ENCODE measurements at places on chromosomes 2 and 18. TPM values are rescaled to one million over a fixed set of nuclear protein-coding genes. Genes with fewer than 3 reads are reported as not detected.

GRCh38 chr2:219902891-219903552, 275.6 kb downstream of the SLC4A3 start:
- no peak overlapping the region for H3K4me3 ChIP-seq
- no peaks in the 10 kb centered on the region for H3K36me3 ChIP-seq
- H3K27me3 ChIP-seq, result no peaks in the 10 kb centered on the region
- no peaks in the 10 kb centered on the region for H3K4me1 ChIP-seq
- H3K27ac ChIP-seq, result no peak overlapping the region
- no peak for DNase-seq

GRCh38 chr18:52439457-52439856, 99.5 kb downstream of the DCC start:
- no peaks in the 10 kb centered on the region for H3K36me3 ChIP-seq
- H3K4me1 ChIP-seq, result no peaks in the 10 kb centered on the region
- no peaks in the 10 kb centered on the region for H3K27me3 ChIP-seq
- no peak for DNase-seq

DNA sequence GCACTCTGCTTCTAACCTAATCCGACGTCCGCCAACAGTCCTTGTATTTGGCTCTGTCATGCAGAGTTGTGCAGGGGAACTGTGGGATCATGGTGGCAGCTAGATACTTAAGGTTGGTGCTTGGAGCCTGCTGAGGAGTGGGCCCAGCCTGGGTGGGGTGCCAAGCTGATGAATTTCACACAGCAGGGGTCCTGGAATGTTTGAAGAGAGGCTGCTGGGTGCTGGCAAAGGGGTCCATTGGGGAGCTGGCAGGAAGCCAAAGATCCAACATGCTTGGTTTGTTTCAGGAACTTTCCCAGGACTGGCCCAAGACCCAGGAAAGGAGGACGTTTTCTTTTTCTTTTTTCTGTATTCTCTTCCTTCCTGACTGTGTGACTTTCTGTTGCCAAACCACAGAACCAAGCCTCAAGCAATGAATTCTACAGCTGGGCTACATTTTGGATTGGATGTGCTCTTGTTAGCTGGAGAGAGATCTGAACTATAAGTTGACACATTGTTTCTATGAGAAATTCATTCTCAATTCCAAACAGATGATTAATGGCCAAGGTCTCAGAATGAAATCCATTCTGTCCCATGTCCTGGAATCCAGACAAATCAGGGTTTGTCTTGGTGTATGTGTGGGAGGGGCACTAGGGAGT, 49.9 kb downstream of the DHRS9 start:
- H3K36me3 ChIP-seq, result no peaks in the 10 kb centered on the region
- no peak overlapping the region for H3K27ac ChIP-seq
- H3K4me1 ChIP-seq, result no peaks in the 10 kb centered on the region
- no peak overlapping the region for H3K4me3 ChIP-seq
- H3K27me3 ChIP-seq, result no peaks in the 10 kb centered on the region
- DNase-seq, result no peak

- H3K27me3 ChIP-seq, result no peaks in the 10 kb centered on the region
- no peak overlapping the region for H3K4me3 ChIP-seq
- H3K36me3 ChIP-seq, result no peaks in the 10 kb centered on the region
- DNase-seq, result no peak
- H3K27ac ChIP-seq, result no peak overlapping the region
These were observed 221.4 kb upstream of the EPAS1 start for GRCh38 chr2:46075848-46076247.

DNA sequence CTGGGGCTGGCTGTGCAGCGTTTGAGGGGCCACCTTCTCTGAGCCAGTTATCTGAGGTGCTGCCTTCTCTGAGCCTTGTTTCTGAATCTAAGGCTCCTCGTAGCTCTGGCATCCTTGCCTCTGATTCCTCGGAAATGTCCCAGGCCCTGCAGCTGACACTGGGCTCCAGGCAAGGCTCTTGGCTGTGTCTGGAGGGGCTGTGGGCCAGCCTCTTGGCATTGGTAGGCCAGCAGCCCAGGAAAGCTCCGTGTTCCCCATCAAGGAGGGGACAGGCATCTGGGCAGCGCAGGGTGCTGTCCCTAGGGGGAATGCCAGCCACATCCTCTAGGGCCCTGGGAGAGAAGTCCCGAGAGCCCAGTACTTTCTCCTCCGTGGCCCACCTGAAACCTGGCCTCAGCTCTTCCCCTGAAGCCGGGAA, 40.7 kb upstream of the TAF1B start:
- no peaks in the 10 kb centered on the region for H3K36me3 ChIP-seq
- peaks cover 2% of the 10 kb centered on the region for H3K4me1 ChIP-seq
- peak; percentile 28 for DNase-seq

DNA sequence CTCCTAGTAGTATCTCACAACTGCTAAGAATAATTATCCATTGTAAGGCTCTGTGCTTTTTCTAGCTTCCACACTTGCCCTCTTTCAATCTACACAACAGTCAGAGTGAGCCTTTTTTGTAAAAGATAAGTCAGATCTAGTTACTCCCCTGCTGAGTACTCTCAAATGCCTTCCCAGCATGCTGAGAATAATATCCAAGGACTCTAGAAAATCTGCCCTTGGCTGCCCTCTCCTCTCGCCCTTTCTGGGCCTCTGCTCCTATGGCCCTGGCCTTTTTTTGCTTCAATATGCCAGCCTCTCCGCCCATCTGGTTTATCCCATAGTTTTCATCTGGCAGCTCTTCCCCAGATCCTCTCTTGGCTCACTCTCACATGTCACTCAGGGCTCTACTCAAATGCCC, 455.9 kb upstream of the UBE2E3 start:
- no peak overlapping the region for H3K27ac ChIP-seq
- H3K4me3 ChIP-seq, result no peak overlapping the region
- H3K36me3 ChIP-seq, result no peaks in the 10 kb centered on the region
- no peaks in the 10 kb centered on the region for H3K4me1 ChIP-seq
- no peak for DNase-seq

DNA sequence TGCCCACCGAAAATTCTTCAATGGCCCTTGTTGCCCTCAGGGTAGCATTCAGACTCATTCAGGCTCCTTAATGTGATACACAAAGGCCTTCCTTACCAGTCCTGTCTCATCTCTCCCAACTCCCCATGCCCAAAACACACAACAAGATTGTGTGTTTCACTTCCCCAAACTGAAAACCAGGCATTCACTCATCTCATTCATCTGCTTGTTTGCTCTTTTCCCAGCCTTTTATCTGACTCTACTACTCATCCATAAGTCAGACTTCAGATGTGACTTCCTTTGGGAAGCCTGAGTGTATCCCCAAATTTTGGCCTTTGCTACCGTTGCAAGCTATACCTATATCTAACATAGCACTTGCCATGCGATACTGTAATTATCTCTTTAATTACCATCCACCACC, 9.7 kb upstream of the SLC39A10 start:
- H3K27me3 ChIP-seq, result no peaks in the 10 kb centered on the region
- DNase-seq, result no peak
- H3K4me3 ChIP-seq, result no peak overlapping the region
- no peaks in the 10 kb centered on the region for H3K4me1 ChIP-seq

DNA sequence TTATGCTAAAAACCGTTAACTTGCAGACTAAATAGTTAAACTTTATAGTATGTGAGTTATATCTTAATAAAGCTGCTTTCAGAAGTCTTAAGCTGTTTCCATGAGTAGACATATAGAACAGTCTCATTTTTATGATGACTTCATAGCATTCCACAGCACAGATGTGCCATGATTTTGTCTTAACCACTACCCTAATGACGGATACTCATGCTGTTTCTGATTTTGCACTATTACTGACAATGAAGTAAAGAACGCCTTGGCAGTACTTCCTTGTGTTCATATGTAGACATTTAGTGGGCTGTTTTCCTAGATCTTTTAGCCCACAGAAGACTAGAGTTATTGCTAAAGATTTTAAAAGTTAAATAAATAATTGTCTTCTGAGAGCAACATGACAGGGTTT, 175.6 kb upstream of the RAB6C start:
- no peak overlapping the region for H3K27ac ChIP-seq
- no peak for DNase-seq
- H3K36me3 ChIP-seq, result no peaks in the 10 kb centered on the region

GRCh38 chr18:61963705-61964104, 70.9 kb upstream of the RNF152 start:
- no peaks in the 10 kb centered on the region for H3K36me3 ChIP-seq
- DNase-seq, result no peak
- H3K4me3 ChIP-seq, result no peak overlapping the region
- H3K27me3 ChIP-seq, result no peaks in the 10 kb centered on the region
- H3K4me1 ChIP-seq, result peaks cover 6% of the 10 kb centered on the region

DNA sequence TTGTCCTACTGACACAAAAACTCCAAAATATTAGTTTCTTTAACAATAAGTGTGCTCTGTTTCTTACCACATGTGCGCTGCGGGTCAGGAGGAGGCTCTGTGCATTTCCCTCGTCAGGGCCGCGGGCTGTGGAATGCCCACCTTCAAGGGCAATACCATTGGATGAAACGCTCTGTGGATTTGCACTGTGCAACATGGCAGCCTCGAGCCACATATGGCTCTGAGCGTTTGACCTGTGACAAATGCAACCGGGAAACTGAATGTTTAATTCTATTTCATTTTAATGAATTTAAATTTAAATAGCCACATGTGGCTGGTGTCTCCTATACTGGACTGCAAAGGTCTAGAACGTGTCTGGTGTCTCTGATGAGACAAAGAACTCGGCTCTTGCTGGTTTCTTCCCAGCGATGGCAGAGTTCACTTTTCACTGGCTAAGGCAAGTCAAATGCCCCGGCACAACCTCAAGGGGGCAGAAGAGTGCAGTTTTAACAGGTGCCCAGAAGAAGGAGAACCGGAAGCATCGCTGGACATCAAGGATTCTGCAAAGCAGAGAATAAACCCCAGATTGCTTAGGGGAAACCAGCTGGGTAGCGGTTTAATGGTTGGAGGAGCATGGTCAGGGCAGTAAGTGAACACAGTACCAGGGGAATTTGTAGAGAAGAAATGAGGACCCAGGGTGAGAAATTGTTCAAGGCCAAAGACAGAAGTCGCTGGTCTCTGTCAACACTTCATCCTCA, 37.0 kb upstream of the TMEM18 start:
- no peak for DNase-seq
- no peaks in the 10 kb centered on the region for H3K27me3 ChIP-seq
- H3K4me1 ChIP-seq, result peaks cover 1% of the 10 kb centered on the region
- no peaks in the 10 kb centered on the region for H3K36me3 ChIP-seq
- no peak overlapping the region for H3K27ac ChIP-seq
- no peak overlapping the region for H3K4me3 ChIP-seq

DNA sequence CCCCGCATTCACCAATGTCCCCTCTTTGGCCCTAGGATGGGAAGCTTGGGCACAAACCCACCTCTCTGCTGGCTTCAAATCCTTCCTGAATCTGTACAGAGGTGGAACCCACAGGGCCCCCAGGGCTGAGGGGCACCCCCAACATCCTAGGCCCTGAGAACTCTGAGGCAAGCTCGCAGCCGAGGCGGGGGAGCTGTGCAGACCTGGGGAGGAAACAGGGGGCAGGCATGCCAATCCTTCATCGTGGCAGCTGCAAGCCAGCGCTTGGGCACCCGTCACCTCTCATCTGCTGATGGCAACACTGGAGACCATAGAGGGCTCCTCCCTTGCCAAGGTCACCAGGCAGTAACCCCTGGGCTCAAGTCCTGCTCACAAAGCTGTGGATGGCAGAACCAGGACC, 10.8 kb downstream of the ECEL1 start:
- no peaks in the 10 kb centered on the region for H3K27me3 ChIP-seq
- H3K36me3 ChIP-seq, result no peaks in the 10 kb centered on the region
- H3K4me3 ChIP-seq, result no peak overlapping the region
- DNase-seq, result no peak

GRCh38 chr2:10817413-10817812, 4.8 kb upstream of the PDIA6 start:
- H3K27me3 ChIP-seq, result no peaks in the 10 kb centered on the region
- H3K4me3 ChIP-seq, result no peak overlapping the region
- DNase-seq, result no peak

DNA sequence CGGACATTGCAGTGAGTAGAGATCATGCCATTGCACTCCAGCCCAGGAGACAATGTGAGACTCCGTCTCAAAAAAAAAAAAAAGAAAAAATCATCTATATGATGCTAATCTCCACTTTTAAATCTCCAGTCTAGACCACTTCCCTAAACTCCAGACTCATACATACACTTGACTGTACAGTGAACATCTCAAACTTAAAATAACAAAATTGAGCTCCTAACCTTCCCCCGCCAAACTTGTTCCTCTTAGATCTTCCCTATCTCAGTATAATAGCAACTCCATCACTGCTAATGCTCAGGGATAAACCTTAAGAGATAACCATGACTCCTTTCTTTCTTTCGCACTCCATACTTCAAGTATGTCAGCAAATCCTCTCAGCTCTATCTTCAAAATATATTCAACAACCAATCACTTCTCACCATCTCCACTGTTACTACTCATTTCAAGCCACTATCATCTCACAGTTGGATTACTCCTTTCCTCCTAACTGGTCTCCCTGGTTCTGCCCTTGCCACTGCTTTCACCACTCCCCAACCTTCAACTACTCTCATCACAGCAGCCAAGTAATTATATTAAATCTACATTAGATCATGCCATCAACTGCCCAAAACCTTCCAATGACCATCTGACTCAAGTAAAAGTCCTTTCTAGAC, 12.0 kb downstream of the MEMO1 start:
- H3K27me3 ChIP-seq, result no peaks in the 10 kb centered on the region
- H3K36me3 ChIP-seq, result no peaks in the 10 kb centered on the region
- DNase-seq, result no peak
- no peak overlapping the region for H3K4me3 ChIP-seq

DNA sequence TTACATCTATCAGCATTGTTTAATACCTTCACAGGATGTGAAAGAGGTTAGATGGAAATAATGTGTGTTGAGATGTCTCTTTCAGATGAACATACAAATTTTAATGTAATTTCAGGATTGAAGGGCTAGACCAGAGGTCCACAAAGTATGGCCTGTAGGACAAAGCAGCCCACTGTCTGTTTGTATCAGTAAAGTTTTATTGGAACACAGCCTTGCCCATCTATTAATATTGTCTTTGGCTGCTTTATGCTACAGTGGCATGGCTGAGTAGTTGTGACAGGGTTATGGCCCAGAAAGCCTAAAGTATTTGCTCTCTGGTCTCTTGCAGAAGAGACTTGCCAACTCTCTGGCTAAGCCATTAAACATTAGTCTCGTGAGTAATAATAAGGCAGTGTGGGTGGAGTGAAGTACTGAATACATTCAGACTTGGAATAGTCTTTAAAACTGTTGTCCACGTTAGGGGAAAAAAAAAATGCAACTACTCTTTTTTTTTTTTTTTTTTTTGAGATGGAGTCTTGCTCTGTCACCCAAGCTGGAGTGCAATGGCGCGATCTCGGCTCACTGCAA, 74.5 kb upstream of the NOSTRIN start:
- H3K36me3 ChIP-seq, result no peaks in the 10 kb centered on the region
- no peak overlapping the region for H3K27ac ChIP-seq
- H3K4me3 ChIP-seq, result no peak overlapping the region
- no peak for DNase-seq
- H3K4me1 ChIP-seq, result no peaks in the 10 kb centered on the region

Gene DUSP2
- total RNA-seq, result 18.0 TPM

Gene INPP1
- 12.2 TPM for total RNA-seq

Gene RAB6C
- not detected for total RNA-seq

Gene CYP27C1
- 0.11 TPM for total RNA-seq

Gene FMNL2
- total RNA-seq, result 30.3 TPM

Gene SERPINB11
- total RNA-seq, result not detected

Gene CTAGE1
- not detected for total RNA-seq

Gene SH3RF3
- total RNA-seq, result 7.5 TPM

Gene LIPG
- 0.23 TPM for total RNA-seq

Gene PCGF1
- total RNA-seq, result 13.8 TPM

Gene KLHL41
- 1.4 TPM for total RNA-seq

Gene SLC30A3
- 0.56 TPM for total RNA-seq

Data from ovary (tissue), 10 donors.